ENCODE measurements at places on chromosomes 16 and 17.

DNA sequence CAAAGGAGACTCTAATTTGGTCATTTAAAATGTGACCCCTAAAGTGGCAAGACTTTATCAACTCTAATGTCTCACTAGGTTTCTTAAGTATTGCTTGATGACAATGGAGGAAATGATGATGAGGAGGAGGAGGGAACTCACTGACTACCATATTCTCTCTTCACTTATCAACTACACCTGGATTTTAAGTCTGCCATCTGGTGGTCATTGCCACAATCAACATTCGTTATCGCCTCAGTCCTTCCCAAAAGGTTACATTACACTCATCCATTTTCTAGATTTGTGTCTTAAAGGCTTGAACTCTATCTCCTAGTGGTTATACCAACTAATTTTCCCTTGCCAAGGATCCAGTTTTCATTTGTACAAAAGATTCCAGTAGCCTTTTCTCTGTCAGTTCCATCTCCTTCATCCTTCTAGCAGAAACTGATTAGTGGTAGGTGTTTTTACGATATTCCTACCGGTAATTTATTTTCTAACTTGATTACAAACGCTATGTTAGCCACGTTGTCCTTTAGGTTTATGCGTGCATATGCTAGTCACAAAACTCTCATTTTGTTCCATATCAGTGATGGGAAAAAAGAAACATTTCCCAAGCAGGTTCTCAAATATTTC lies 114.6 kb upstream of the NOG start:
- no peak for DNase-seq

GRCh38 chr17:80899402-80900268 lies 92.0 kb upstream of the CHMP6 start:
- no peak for DNase-seq

DNA sequence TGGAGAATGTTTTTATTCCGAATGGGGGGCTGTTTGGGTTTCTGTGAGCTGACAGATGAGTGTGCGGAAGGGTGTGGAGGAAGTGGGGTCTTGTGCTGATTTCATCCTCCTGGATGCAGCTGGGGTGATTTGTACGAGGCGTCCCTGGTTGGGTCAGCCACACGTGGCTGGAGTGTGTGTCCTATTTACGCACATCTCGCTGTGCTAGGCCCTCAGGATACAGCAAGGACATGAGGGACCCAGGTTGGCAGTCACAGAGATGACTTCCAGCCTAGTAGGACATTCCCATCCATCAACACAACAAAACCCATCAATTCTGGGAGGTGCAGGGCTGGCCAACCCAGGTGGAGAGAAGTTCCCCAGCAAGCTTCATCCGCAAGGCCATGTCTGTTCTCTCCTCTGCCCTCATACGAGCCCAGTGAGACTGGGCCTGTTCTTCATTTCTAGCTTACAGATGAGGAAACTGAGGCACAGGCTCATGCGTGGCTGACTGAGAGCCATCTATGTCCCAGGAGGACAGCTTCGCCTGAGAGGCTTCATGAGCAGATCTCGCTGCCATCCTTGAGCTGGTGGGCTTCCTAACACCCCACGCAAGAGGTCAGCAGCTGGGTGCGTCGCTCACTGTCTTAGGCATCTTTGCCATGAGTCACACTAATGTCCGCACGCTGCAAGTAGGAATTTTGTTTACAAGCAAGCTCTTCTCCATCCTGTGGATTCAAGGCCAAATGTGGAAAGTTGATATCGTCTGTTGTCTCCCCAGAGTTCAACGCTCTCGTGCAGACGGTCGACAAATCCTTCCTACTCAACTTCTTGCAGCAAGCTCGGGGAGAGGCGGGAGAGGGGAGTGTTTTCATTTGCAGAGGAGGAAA lies 24.4 kb downstream of the IRF8 start:
- no peak for DNase-seq

DNA sequence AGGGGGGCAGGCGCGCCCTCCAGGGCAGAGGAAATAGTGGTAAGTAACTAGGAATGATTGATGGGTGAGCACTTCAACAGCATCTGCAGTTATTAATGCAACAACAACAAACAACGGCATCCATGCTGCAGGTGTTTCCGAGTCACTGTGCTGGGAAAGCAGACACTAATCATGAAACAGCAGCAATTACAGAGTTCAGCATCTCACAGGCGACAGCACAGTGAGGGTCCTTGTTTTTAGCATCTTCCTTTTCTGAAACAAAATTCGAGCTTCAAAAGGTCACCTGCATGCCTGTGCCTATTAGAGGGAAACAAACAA lies 191.9 kb downstream of the SLC39A11 start:
- no peak for DNase-seq

- DNase-seq = no peak
These were observed 58.9 kb downstream of the NOS2 start for GRCh38 chr17:27741361-27741861.

DNA sequence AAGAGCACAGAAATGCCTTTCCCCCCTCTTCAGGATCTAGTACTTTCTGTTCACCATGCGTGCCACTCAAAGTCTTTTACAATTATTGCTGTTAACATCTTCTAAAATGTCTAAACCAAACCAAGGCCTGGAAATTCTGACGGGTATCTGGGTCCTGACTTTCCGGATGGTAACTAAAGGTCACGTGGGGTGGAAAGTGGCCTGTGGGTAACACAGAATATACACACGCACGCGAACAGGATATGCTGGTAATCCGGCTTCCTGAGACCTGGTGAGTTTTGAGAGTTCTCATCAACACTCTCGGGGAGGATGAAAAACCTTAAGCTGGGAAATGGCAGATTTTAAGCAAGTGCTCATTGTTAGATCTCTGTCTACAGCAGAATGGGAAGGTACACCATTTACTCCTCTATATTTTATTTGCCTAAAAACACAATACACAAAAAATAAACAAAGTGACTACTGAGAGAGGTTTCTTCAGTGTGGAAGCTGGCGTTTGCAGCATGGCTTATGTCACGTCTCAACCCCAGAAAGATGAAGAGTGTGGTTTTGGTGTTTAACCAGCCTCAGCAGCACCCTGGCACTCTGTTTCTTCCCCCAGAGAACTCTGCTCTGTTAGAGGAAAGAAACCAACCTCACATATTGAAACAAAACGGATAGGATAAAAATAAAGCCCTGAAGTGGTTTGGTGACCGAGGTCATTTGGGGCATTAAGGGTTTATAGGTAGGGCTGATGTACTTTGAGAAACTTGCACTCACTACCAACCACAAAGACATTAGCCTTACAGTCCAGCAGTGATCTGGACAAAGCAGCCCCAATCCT lies 37.3 kb downstream of the SMG6 start:
- no peak for DNase-seq

- DNase-seq = no peak
These were observed 93.6 kb downstream of the CDH13 start for GRCh38 chr16:82720414-82720813.

DNA sequence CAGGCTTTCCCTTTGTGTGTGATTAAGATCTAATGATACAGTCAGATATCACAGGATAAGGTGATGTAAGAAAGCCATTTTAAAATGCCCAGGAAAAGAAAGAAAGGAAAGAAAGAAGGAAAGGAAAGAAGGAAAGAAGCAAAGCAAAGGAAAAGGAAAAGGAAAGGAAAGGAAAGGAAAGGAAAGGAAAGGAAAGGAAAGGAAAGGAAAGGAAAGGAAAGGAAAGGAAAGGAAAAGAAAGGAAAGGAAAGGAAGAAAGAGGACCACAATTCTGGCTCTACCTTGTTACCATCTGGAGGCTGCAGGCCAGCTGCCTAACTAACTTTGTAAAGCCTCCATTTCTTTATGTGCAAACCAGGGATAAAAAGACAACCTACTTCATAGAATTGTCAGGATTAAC lies 131.6 kb downstream of the DYNLRB2 start:
- DNase-seq = no peak

- DNase-seq = no peak
These were observed 17.1 kb downstream of the ZNF213 start for GRCh38 chr16:3152027-3152276.

DNA sequence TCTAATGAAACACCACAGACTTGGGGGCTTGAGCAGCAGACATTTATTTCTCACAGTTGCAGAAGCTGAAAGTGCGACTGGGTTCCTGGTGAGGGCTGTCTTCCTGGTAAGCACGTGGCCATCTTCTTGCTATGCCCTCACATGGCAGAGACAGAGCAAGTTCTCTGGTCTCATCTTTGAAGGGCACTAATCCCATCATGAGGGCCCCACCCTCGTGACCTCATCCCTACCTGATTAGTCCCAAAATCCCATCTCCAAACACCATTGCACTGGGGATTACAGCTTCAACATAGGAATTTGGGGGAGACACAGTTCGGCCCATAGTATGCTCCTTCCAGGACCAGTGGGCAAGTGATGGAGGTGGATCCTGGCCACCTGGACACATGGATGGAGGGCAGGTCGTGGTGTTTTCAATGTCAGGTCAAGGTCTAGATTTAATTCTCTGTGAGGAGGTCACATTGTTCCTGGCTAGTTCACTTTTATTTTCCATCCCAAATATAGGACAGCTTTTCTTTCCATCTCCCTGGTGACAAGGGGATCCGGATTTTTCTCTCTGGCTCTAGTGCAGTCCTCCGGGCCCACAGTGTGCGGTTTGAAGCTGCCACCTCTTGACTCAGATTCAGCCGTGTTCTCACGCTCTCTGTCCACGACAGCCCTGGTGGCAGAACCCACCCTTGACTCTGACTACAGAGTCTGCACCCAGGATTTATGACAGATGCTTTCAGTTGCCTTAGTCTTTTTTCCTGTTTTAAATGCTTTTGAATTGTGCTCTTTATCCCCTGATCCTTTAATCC lies 160.5 kb upstream of the NOL11 start:
- no peak for DNase-seq

DNA sequence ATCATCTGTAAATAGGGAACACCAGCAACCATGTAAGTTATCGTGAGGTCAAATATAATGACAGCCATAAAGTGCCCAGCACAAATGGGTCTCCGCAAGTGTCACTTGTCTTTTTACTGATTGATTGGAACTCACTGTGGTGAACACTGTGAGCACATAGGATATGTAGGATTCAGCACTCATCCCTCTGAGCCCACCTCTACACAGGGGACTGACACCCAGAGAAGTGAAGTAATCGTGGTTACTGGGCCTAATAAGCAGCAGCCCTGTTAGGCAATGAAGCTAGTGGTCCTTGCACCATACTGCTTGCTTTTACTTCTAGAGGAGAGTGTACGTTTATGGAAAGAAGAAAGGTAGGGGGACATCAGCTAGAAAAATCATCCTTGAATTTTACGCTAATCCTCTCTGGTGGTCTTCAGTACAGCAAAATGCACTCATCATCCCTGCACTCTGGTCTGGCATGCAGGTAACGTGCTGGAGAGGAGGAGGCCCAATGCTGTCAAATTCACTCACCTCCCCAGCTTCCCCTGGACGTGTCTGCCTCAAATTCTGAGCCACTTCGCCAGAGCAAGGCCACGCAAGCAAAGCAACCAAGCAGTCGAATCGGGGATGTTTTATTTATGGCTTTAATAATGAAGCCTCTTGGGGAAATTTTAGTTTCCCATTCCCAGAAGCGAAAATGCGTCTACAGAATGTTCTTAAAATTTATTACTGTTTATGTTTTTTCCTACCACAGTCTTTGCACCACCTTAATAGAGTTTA lies 74.7 kb downstream of the YPEL2 start:
- DNase-seq = no peak

- DNase-seq = no peak
These were observed 30.6 kb downstream of the XYLT1 start for GRCh38 chr16:17440131-17440530.

DNA sequence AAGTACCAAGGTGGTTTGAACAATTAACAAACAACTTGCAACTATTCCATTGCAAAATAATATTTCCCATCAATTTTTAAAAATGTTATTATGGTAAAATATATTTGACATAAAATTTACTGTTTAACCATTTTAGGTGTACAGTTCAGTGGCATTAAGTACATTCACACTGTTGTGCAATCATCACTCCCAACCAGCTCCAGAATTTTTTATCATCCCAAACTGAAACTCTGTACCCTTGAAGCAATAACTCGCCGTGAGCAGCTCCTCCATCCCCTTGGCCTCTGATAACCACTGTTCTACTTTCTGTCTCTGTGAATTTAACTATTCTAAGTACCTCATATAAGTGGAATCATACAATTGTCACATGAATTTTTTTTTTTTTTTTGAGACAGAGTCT lies 33.6 kb upstream of the ATF7IP2 start:
- no peak for DNase-seq

DNA sequence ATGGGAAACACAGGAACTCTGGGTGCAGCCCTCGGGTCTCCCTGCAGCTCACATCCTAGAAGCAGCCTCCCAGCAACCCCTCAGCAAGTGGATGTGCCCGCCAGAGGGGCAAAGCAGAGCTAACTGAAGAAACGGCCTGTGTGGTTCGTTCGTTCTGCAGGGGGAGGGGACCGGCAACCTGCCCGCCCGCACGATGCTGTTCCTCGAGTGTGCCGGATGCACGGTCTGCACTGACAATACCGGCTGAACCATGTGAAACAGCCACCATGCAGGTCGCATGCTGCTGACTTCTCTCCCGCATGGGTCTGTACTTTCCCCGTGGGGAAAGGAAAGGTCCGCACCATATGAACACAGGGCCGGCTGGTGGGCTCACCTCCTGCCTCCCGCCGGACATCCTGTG lies 25.3 kb upstream of the C16orf95 start:
- no peak for DNase-seq

GRCh38 chr17:41837761-41838538 lies at the start of gene KLHL10:
Gene KLHL10 (plus strand): TSS chr17:41837825. CDS start chr17:41837933, 108 bp downstream.
- no peak for DNase-seq

DNA sequence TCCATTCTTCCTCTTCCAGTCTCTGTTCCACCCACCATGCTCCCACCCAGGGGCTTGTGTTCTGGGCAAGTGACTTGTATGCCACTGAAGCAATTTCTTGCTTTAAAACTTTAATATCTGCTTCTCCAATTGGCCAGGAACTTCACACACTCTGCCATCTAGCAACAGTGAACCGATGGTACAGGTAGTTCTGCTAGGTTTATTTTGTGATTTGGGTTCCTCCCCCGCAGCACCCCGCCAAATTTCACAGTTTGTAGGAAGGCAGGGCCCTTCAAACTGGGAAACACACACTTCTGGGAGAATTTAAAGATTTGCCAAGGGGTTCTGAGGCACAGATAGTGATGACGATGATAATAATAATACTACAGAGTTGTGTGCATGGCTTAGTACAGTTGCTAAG lies 3.3 kb downstream of the ARSG start:
- DNase-seq = no peak

DNA sequence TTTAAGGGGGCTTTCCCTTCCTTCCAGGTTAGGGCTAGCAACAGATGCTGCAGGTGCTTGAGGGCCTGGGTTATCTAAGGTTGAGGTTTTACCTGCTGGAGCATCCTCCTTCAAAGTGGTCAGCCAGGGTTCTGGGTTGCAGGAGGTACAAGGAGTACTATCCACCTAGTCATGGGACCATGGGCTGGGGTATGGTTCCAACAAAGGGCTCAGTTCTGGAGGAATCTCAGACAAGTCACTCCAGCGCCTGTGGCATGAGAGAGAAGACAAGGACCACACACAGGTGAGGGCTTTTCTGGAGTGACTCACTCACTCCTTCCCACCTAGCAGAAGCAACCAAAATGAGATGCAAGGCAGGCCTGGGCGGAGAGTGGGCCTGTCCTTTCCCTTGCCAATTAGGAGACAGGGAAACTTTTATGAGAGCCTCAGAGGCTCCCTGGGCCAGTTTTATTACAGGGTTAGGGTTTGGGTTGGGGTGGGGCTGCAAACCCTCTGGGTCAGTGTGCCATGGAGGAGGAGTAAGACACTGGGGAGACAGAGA lies 2.2 kb downstream of the MYO19 start:
- DNase-seq = no peak

All from cerebellar nuclear complex (tissue), 1 donor.